ENCODE measurements at places on chromosomes 3 and 15. TPM values are rescaled to one million over a fixed set of nuclear protein-coding genes. Genes with fewer than 3 reads are reported as not detected.

MORC1 gene
- not detected for total RNA-seq

DNA sequence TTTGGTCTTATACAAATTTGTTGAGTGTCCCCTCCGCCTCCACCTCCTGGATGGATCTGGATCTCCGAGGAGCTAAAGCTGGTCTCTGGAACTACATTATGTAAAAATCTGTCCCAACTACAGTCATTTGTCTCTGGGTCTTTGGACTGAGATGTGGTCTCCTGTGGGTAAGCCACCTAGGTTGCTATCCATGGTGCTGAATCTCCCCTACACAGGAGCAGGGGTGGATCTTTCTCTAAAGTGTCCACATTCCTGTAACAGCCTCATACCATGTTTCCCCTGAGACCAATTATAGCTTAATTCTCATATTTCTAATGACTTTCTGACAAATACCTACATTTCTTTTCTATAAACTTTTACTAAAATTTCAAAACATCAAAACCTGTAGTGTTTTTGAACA lies 625.8 kb downstream of the TAFA4 start:
- DNase-seq: peak; percentile 2

TRIM59 gene
- 9.9 TPM for total RNA-seq

SMAD3 gene
- total RNA-seq: 5.4 TPM

- no peak for DNase-seq
Observed at GRCh38 chr3:6216135-6217026, 644.5 kb upstream of the GRM7 start.

GRCh38 chr3:172099495-172099808 lies 60.1 kb downstream of the FNDC3B start:
- DNase-seq: no peak

AHSG gene
- not detected for total RNA-seq

- DNase-seq: no peak
Observed at GRCh38 chr3:69669070-69669469, 70.2 kb upstream of the MITF start.

- no peak for DNase-seq
Observed at GRCh38 chr3:196883361-196883760, 15.6 kb downstream of the SENP5 start.

FANCD2OS gene
- not detected for total RNA-seq

MKRN3 gene
- 0.65 TPM for total RNA-seq

- no peak for DNase-seq
Observed at GRCh38 chr15:37015451-37015850, 84.9 kb downstream of the MEIS2 start.

PP2D1 gene
- total RNA-seq: not detected

SLC51A gene
- total RNA-seq: not detected

- no peak for DNase-seq
Observed at GRCh38 chr3:45440562-45440961, 52.2 kb downstream of the LARS2 start.

GRCh38 chr3:70702132-70702531 lies 389.7 kb upstream of the MDFIC2 start:
- peak; percentile 47 for DNase-seq

DNAH1 gene
- 1.1 TPM for total RNA-seq

RAD18 gene
- 6.1 TPM for total RNA-seq

DNA sequence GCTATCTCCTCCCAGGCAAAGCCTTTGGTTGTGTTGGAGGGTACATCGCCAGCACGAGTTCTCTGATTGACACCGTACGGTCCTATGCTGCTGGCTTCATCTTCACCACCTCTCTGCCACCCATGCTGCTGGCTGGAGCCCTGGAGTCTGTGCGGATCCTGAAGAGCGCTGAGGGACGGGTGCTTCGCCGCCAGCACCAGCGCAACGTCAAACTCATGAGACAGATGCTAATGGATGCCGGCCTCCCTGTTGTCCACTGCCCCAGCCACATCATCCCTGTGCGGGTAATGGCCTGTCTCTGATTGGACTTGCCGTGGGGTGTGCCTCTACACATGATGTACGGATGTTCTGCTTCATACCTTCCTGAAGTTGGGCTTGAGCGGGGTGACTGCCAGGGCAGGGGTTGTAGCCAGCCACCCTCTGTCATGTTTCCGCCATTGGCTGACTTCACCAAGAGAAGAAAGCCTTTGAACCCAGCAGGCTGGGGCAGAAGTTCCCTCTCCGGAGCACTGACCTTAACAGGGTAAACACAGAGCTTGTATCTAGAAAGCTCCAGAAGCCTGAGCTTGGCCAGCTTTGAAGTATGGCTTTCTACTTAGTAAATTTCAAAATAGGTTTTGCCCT lies 13.4 kb downstream of the ALAS1 start:
- no peak for DNase-seq

DNA sequence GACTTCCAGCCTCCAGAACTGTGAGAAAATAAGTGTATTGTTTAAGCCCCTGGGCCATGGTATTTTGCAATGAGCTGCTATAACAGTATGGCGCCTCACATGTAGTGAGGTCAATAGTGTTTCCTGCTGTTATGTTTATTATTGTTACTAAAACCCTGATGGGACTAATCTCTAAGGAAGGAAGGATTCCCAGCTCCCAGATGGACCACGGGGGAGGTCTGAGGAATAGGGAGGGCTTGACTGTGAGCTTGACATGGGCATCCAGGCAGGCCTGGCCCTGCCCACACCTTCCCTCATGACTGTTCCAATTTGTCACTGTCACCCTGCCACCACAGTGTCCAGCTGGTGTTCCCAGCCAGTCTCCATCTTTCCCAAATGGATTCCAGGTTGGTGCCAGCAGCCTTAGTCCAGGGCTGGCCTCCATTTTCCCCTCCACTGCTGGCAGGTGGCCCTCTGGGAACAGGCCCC lies 14.5 kb upstream of the SLC41A3 start:
- peak; percentile 72 for DNase-seq

GOLGA8Q gene
- total RNA-seq: 0.22 TPM

DNA sequence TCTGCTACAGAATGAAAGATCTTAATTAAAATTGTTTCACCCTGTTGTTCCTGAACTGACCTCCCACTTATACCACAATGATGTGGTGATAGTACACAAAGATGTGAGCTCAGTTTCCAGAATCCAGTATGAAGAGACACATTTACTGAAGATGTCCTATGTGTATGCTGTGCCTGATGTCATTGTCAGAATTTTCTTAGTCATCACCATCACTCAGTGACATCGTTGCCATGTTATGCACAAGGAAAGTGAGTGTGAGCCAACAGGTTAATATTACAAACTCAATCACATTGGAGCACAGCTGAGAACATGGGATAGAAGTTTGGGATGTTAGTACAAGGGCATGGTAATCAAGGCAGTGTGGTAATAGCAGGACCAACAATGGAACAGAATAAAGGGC lies 199.7 kb upstream of the CHRNA7 start:
- DNase-seq: no peak

NMNAT3 gene
- 0.87 TPM for total RNA-seq

DLEC1 gene
- not detected for total RNA-seq

- DNase-seq: no peak
Observed at GRCh38 chr15:92520914-92521623, 127.4 kb downstream of the ST8SIA2 start.

- no peak for DNase-seq
Observed at GRCh38 chr3:146052056-146052790, 108.8 kb downstream of the PLOD2 start.

TEX9 gene
- under 0.01 TPM for total RNA-seq
